ENCODE measurements at places on chromosomes 13 and 19. TPM values are rescaled to one million over a fixed set of nuclear protein-coding genes. Genes with fewer than 3 reads are reported as not detected.

DNA sequence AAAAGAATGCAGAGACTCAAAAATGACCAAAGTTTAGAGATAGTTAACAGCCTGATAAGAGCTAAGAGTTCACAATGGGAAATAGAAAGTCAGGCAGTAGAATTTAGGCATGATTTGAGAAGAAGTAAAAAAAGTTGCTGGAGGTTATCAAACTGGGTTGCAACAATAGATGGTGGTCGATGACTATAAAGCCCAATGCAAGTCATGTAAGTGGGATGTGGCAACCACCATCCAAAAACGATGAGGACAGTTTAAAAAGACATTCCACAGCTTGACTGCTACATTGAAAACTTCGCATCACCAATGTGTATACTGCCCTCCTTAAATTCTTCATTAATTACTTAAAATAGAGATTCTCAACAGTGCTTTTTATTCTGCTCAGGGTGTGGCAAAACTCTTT is 19.7 kb downstream of the ELF1 start:
- DNase-seq, result no peak

DNA sequence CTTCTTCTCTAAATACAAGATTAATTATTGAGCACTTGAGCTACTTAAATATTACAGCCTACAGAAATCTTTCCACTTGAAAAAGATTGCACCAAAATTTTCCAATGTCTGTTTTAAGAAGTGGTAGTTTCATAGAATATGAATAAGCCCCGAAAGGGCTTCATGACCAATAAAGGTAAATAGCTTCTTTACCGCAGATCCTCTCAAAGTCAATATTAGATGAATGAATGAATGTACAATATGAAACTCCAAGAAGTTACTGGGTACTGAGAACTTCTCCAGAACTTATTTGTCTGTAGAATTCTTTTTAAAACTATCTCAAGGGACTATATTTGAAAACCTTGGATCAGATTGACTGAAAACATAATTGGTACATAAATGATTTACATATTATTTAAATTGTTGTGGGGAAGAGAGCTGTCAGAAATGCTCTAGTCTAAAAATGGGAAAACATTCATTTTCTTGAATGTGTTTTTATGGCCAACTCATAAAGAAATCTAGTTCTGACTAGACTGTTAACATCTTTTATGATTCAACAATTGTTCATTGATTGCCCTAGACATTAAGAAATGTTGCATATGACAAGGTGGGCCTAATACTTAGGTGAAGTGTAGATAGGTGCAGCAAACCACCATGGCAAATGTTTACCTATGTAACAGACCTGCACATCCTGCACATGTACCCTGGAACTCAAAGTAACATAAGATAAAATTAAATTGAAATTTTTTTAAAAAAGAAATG is 227.0 kb downstream of the SPRY2 start:
- no peak for DNase-seq

DNA sequence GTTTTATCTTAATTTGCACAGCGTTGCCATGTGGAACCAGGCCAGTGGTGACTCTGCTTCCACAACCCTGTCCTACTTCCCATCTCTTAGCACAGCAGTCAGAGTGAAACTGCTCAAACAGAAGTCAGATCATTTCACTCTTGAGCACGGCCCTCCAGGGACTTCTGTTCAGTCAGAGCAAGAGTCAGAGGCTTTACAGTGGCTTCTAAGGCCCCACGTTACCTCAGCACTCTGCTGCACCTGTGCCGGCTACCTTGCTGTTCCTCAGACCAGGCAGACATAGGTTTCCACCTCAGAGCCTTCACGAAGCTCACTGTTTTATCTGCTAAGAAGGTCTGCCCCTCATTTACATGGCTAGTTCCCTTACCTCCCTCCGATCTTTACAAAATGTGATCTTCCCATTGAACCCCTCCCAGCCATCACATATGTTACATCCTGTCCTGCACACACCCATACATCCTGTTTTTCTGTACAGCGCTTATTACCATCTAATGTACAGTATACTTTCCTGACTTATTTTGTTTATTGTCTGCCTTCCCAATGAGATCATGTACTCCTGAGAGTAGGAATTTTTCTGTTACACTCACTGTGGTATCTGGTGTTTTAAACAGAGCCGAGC is 41.6 kb downstream of the TM9SF2 start:
- DNase-seq, result no peak

GRCh38 chr13:88459331-88459730 is 788.2 kb downstream of the SLITRK5 start:
- DNase-seq, result no peak

- DNase-seq, result no peak
Measured at GRCh38 chr13:32824675-32825074, 191.5 kb upstream of the KL start.

Gene MCF2L
- 32.9 TPM for polyA plus RNA-seq

Measured in left renal cortex interstitium (tissue), 4 donors.